ENCODE measurements at places on chromosomes 4 and X.

- no peak for DNase-seq
Measured at GRCh38 chrX:2614911-2615310, 76.2 kb upstream of the CD99 start.

DNA sequence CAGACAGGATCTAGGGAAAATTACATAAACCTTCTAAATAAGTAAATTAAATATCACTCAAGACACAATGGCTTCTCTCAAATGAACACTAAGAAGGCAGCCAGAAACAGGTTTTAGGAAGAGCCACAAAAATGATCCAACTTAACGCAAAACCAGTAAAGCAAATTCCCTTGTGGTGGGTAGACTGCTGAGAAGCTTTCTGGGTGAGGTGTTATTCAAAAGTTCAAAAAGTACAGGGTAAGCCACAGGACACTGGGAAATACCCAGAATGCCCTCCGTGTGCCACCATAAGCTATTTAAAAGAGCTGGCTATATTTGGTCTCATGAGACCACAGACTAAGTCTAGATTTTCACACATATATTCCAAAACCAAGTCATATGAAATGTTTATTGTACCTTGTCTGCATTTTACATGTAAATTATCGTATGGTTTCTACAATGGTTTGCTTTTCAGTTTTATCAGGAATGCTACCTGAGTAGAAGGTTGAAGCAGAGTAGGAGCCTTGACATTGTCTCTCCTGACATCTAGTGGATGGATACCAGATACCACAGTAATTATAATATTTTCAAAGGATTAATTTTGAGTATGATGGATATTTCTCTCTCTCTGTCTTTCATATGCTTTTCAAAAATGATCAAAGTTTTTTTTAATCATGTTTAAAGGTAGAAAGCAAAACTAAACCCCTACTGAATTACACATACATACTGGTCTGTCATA, 109.3 kb upstream of the KLHL13 start:
- no peak for DNase-seq

- no peak for DNase-seq
Measured at GRCh38 chrX:107905366-107905765, 76.8 kb downstream of the TEX13B start.

DNA sequence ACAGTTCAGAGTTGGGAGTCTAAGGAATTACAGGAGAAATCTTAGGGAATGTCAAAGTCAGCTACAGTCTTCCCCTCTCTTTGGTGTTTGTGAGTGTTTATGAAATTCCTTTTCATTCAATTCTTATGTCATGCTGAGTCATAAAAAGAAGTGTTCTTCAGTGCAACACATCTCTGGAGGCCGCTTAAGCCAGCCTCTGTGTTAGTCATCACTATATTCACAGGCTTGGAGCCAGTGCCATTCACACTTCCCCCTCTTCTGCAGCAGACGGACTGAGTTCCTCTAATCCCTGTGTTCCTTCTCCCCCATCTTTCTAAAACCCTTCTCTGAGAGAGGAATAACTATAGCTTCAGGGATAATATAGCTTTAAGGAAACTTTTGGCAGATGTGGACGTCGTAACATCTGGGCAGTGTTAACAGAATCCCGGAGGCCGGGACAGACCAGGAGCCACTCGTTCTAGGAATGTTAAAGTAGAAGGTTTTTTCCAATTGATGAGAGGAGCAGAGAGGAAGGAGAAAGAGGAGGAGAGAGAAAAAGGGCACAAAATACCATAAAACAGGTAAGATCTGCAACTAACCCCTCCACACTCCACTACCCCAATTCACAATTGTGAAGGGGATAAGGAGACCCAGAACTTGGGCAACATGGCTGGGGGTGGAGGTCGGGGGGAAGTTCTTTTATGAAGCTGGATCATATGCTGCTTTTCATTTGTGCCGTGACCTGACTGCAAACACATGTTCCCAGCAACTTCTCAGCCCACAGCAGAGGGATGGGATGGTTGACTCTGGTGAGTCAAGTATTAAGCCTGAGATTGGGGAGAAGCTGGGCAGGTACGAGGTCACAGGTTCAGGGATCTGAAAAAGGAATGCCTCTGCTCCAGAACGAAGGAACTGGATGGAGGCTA, at the start of gene SRPX2:
Gene SRPX2, plus strand, starts transcription at position 244 of the 905 bp plus-strand sequence. CDS start 2,124 bp downstream, outside the sequence.
- no peak for DNase-seq

- no peak for DNase-seq
Measured at GRCh38 chrX:26958261-26958660, 504.9 kb downstream of the PPP4R3C start.

DNA sequence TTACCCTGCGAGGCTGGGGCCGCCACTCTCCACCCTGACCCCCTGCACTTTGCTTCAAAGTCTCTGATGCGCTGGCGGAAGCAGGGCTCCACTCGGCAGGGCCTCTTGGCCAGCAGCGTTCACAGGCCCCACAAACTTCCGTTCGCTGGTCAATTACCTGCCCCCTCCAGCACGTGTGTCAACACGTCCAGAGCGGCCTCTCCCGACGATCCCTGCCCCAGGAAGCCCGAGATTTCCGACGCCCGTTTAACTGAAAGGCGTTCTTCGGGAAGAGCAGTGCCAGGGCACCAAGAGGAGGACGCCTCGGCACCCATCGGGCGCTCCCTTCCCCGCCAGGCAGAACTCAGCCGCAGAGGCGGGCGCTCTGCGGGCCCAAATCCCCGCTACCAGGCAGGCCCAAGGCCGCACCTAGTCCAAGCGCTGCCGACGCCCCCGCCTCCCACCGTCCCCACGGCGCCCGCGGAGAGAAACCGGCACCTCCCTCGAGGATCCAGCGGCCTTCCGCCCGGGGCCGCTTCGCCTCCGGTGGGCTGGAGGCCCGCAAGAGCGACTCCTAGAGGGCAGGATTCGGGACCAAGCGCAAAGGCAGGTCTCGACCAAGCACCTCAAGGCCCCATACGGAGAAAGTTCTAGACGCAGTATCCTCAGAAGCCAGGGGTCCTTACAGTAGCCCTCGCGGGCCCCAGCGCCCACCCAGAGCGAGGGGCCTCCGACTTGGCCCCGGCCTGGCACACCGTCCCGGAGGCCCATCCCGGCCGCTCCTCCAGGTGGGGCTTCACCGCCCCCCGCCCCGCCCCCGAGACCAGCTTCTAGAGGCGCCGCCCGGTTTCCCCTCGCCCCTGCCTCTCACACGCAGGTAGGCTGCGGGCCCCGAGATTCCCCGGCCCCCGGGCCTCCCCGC, 586 bp downstream of the BCAP31 start:
- peak; percentile 63 for DNase-seq
